ENCODE measurements at places on chromosomes 1 and 21. TPM values are rescaled to one million over a fixed set of nuclear protein-coding genes. Genes with fewer than 3 reads are reported as not detected.

DIO1 gene
- total RNA-seq, result not detected

GBP3 gene
- total RNA-seq, result 33.8 TPM

PERM1 gene
- total RNA-seq, result not detected

CCDC185 gene
- total RNA-seq, result not detected

TMEM200B gene
- total RNA-seq, result 21.0 TPM

PTGFR gene
- total RNA-seq, result 1.4 TPM

CFHR2 gene
- total RNA-seq, result not detected

PKLR gene
- total RNA-seq, result not detected

GREM2 gene
- not detected for total RNA-seq

PLA2G2F gene
- total RNA-seq, result not detected

TM2D1 gene
- 41.6 TPM for total RNA-seq

S100B gene
- total RNA-seq, result not detected

NUAK2 gene
- total RNA-seq, result 7.2 TPM

SGIP1 gene
- 10.4 TPM for total RNA-seq

GCSAML gene
- not detected for total RNA-seq

BGLAP gene
- total RNA-seq, result not detected

NOL9 gene
- total RNA-seq, result 17.9 TPM

NR5A2 gene
- total RNA-seq, result not detected

TMEM125 gene
- total RNA-seq, result not detected

AKR7A2 gene
- 188 TPM for total RNA-seq
